ENCODE measurements at places on chromosomes 5 and 9.

DNA sequence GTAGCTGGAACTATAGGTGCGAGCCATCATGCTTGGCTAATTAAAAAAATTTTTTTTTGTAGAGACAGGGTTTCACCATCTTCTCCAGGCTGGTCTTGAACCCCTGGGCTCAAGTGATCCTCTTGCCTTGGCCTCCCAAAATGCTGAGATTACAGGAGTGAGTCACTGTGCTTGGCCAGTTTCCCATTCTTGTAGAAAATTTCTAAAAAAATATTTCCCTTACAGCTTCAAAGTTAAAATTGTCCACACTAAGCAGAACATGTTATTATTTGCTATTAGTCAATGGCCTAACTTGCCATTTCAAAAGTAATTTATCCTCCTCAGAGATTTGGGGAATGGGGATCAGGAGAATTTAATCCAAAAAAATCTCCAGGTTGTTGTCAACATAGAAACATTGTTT is 40.1 kb downstream of the SLC38A9 start:
- no peak for DNase-seq

DNA sequence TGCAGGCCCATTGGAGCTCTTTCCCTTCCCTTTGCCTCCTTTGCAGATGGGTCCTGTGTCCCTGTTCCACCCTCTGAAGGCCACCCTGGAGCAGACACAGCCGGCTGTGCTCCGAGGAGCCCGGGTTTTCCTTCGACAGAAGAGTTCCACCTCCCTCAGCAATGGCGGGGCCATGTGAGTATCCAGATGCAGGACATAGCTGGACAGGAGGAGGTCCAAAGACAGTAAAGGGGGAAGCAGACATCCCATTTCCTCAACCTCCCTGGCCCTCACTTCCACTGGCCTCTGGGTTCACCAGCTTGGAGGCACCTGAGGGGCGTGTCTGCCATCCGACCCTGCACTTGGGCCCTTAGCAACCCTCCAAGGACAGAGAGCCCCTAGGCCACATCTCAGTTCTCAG is 237.9 kb downstream of the CACNA1B start:
- no peak for DNase-seq

DNA sequence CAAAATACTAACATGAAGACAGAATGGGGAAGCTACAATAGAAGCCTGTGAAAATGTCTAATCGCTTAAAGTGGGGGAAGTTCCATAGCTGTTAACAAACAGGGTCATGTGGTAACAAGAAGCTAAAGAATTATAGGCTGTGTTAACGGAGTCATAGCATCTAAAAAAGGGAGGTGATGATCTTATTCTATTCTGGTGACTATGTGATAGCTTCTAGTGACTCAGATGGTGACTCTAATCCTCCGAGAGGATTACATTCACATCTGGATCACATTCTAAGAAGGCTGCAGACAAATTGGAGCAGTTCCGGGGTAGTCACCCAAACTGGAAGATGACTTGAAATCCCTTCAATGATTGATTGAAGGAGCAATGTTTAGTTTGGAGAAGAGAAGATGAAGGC is 142.1 kb downstream of the LIFR start:
- DNase-seq, result no peak

DNA sequence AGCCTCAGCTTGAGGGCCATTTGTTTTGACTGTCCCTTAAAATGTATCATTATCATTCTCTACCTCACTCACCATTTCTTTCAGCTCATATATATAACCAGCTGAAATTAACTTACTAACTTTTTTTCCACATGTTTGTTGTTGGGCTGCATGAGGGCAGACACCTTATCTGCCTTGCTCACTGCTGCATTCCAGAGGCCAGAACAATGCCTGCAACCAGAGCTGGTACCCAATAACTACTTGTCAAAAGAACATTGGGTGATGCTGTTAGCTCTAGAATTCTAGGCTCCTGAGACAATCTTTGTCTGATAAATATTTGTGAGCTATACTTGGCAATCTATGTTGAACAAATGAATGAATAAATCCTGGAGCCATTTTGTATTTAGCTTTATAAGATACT is 68.3 kb downstream of the HTR4 start:
- DNase-seq, result no peak

- no peak for DNase-seq
These were observed 222.6 kb upstream of the PIK3R1 start for GRCh38 chr5:67992923-67993322.

DNA sequence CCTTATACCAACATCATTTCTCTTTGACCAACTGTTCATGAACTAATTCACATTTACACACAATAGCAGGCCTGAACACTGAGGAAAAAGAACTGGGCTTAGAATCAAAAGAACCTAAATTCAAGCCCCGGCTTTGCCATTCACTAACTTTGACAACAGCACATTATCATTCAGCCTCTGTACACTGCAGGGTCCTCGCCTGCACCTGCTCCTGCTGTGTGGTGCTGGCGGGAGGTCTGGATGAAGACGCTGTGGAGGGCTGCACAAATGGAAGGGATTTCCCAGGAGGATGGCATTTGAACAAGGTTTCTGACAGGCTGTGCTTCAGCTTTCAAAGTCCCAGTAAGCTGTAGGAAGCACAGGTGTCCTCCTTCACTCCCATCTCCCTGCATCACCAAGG is 151.2 kb downstream of the ZDHHC21 start:
- DNase-seq, result no peak

GRCh38 chr5:138544181-138545134 is 1.4 kb upstream of the ETF1 start:
- DNase-seq, result no peak

DNA sequence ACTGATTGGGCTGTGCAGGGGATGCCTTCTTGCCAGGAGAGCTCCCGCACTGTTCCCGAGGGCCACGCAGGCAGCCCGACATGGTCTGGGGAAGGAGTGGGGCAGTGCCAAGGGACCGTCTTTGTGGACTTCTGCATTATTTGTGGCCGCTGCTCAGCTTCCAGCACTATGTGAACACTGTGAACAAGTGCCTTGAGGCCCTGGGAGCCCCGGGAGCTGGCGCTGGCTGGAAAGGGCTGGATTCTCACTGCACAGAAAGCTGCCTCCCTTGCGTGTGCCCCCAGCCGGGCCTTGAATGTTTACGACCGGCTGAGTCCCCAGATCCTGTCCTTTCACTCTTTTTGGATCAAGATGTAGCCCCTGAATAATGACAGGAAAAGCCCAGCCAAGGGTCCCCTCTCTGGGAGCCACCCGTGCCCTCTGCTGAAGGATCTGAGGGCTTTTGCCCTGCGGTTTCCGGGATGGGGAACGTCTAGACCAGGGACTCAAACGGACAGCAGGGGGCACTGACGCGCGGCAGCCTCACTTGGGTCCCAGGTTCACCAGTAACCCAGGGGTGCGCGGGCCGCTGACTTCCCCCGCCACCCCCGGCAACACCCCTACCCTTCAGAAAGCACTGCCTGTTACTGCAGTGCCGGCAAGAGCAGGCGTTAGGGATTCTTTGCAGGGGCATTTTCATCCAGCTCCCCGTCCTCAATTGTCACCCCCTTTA is 98.9 kb upstream of the FCN2 start:
- DNase-seq, result no peak

DNA sequence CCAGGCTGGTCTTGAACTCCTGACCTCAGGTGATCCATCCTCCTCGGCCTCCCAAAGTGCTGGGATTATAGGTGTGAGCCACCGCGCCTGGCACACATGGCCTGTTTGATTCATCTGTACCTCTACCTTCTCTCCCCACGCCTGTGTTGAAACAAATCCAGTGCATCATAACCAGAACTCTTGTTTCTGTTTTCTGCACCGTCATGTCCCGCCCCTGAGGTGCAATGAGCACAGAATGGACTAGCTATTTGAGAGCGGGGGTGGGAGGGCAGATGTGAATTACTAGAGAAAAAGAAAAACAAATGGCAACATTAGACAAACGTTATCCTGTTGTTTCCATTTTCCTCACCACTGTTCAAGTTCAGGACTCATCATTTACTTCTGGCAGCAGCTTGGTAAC is 10.7 kb upstream of the FAM193B start:
- DNase-seq, result no peak

DNA sequence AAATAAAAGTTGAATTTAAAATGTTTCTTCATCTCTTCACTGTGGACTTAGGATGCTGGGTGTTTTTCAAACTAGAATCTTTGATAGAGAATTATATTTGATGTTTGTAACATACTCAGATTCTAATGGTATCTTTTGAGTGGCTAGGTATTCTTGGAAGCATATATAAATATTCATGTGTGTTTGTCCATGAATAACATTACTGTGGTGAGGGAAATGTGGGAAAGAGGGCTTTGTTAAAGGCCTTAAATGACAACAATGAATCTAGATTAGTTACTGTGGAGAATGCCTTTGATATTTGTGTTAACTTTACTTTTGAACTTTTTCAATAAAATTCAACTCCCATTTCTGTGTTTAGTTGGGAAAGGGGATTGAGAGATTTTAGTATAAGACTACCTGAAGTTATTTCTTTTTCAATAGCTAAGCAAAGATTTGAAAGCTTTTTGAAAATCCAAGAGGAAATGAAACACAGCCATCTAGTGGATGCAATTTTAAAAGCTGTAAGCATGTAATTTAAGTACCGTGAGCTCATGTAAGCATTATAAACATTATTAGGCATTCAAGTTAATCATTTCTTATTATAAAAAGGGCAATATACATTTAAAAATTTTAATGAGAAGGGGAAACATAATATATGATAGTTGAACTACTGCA is 69.6 kb downstream of the CCDC171 start:
- no peak for DNase-seq

DNA sequence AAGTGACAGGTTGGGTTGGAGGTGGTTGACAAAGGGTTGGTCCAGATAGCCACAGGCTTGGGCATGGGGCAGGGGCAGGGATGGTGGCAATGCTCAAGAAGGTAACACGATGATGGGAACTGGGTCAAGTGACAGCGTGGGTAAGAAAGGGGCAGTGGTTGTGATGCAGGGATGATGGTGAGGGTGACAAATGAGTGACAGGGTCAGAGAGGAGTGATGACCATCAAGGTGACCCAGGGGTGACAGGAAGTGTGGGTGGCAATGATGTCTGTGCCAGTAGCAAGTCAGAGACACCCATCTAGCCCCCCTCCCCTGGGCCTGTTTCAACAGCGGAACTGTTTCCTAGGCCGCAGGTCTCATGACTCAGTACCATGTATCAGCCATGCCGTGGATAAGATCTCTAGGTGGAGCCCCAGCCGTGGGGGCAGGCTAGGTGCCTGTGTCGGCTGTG is 20.5 kb downstream of the AQP3 start:
- DNase-seq, result no peak

- DNase-seq, result no peak
These were observed 26.2 kb upstream of the MSX2 start for GRCh38 chr5:174698156-174698555.

Measured in stimulated activated CD8-positive, alpha-beta memory T cell treated with anti-CD3 and anti-CD28 coated beads, Interleukin-15, amount 100 ng/mL, for 1 hour (primary cell).